Hair follicular keratinocyte (primary cell): ENCODE measurements at places on chromosomes 4 and X. TPM values are rescaled to one million over a fixed set of nuclear protein-coding genes. Genes with fewer than 3 reads are reported as not detected.

Gene SSX3
- not detected in 2 replicates for total RNA-seq

Gene ARX
- total RNA-seq, result not detected in 2 replicates

Gene FAM114A1
- total RNA-seq, result 71.3 and 76.6 TPM in 2 replicates

Gene SLITRK4
- total RNA-seq, result not detected in 2 replicates

Gene MAGEB17
- total RNA-seq, result not detected in 2 replicates

Gene PAGE3
- not detected in 2 replicates for total RNA-seq

Gene FAM53A
- total RNA-seq, result 2.1 and 7.7 TPM in 2 replicates

Gene MAGT1
- total RNA-seq, result 40.0 and 66.0 TPM in 2 replicates

Gene DSPP
- not detected in 2 replicates for total RNA-seq

Gene CHRDL1
- not detected in 2 replicates for total RNA-seq

Gene RBM47
- total RNA-seq, result 9.9 and 10.6 TPM in 2 replicates

Gene GDPD2
- 0.34 TPM in 1 of 2 replicates, not detected in the other for total RNA-seq

Gene PNMA6A
- 0.11 TPM in 1 of 2 replicates, not detected in the other for total RNA-seq

Gene MAP7D2
- total RNA-seq, result 0.62 and 1.1 TPM in 2 replicates

Gene DCAF16
- 12.5 and 16.1 TPM in 2 replicates for total RNA-seq

Gene MAGEC2
- total RNA-seq, result not detected in 2 replicates

Gene MAGEA6
- total RNA-seq, result not detected in 2 replicates

Gene COL4A5
- 33.2 and 66.1 TPM in 2 replicates for total RNA-seq

Gene SMIM10L2A
- total RNA-seq, result 0.80 and 2.0 TPM in 2 replicates

Gene MGARP
- total RNA-seq, result 0.08 and 0.47 TPM in 2 replicates

Gene SRPK3
- total RNA-seq, result 0.11 TPM in 1 of 2 replicates, not detected in the other

Gene EPGN
- 23.0 and 75.9 TPM in 2 replicates for total RNA-seq

Gene BTC
- total RNA-seq, result 0.23 and 0.47 TPM in 2 replicates

Gene SASH3
- not detected in 2 replicates for total RNA-seq

Gene IL15
- 0.15 and 0.62 TPM in 2 replicates for total RNA-seq

Gene NFXL1
- total RNA-seq, result 7.7 and 8.2 TPM in 2 replicates

Gene CSAG3
- not detected in 2 replicates for total RNA-seq

Gene REELD1
- total RNA-seq, result not detected in 2 replicates
